ENCODE measurements at places on chromosomes 4 and X.
A peak's percentile ranks its signal among the peaks of the same experiment; 100 is the strongest.

GRCh38 chr4:171067422-171067821 lies 745.8 kb upstream of the GALNTL6 start:
- DNase-seq: no peak

DNA sequence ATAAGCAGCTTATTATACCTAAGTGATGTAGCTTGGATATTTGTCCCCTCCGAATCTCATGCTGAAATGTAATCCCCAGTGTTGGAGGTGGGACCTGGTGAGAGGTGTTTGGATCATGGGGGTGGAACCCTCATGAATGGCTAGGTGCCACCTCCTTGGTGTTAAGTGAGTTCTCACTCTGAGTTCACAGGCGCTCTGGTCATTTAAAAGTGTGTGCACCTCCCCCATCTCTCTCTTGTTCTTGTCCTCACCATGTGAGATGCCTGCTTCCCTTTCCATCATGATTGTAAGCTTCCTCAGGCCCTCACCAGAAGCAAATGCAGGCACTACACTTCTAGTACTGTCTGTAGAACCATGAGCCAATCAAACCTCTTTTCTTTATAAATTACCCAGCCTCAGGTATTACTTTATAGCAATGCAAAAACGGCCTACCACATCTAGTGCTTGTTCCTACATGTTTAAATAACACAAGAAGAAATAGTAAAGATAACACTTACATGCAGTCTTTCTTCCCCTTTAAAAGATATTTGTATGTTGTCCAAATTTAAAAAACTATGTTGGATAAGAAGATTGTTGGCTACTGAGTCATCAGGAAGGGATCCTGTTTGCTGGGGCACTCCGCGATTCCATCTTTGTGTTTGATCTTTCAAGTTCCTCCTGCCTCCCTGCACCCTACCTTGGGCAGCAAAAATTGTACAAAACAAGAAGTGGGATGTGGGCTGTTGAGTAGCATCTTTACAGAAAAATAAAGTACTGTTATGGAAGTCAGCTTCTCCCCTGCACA lies 29.7 kb downstream of the PPP1R2C start:
- no peak for DNase-seq

DNA sequence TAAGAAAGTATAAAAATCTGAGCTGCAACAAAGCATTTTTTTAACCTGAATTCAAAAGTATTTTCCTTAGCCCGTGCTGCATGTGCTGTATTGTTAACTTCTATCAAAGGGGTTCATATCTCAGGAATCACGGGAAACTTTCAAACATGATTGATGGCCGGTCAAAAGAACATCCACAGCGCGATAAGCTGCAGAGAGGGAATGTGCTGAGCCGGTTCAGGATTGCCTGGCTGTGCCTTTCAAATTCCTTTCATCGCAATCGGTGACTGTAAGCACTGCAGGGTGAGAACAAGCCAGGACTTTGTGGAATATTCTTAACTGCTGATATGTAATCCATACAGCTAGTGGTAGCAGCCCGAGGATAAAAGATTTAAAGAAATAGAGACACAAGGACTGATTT lies 210.9 kb upstream of the NOCT start:
- no peak for DNase-seq

- no peak for DNase-seq
Measured at GRCh38 chrX:13770013-13770535, 35.5 kb downstream of the OFD1 start.

DNA sequence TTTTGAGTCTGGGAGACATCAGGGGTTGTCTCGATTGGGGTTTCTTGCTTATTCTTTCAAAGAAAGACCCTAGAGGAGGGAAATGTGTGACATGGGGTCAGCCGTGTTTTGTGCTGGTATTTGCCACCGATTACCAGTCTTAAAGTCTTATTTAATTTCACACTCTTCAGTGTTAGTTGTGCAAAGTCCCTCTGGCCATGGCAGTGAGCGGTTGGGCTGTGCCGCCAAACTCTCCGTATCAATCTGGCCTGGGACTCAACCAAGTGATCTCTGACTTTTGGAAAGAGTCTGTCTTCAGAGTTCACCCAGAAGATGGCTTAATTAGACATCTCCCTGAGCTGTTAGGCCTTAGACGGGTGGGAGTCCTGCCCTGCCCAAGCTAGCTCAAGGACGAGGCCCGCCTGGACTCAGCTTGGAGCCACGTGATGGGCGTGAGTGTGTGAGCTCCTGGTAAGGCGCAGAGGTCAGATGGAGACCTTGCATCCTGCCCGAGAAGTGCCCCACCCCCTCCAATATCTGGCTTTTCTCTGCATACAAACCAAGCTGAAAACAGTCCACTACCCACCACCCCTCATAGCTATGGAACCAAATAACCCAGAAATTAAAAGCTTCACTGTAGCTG lies 3.8 kb upstream of the PITX2 start:
- no peak for DNase-seq

- DNase-seq: peak; percentile 2
Measured at GRCh38 chrX:50100188-50100587, 100.6 kb downstream of the AKAP4 start.

DNA sequence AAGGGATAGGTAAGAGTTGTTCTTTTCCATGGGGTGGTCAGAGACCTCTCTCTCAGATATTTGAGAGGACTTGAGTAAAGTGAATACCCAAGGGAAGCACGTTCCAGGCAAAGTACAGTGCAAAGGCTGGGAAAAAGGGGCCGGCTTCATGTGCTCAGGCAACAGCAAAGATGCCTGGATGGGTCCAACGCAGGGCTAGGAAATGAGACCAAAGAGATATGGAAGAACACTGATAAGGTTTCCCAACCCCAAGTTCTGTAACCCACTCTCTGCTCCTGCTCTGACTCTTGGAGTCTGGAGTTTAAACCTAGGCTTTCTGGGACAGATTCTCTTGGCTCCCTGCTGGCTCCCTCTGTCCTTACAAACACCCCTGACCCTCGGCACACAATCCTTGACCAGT lies 36.2 kb upstream of the PROM1 start:
- no peak for DNase-seq

GRCh38 chrX:128518508-128518907 lies 466.3 kb upstream of the ACTRT1 start:
- peak; percentile 16 for DNase-seq

DNA sequence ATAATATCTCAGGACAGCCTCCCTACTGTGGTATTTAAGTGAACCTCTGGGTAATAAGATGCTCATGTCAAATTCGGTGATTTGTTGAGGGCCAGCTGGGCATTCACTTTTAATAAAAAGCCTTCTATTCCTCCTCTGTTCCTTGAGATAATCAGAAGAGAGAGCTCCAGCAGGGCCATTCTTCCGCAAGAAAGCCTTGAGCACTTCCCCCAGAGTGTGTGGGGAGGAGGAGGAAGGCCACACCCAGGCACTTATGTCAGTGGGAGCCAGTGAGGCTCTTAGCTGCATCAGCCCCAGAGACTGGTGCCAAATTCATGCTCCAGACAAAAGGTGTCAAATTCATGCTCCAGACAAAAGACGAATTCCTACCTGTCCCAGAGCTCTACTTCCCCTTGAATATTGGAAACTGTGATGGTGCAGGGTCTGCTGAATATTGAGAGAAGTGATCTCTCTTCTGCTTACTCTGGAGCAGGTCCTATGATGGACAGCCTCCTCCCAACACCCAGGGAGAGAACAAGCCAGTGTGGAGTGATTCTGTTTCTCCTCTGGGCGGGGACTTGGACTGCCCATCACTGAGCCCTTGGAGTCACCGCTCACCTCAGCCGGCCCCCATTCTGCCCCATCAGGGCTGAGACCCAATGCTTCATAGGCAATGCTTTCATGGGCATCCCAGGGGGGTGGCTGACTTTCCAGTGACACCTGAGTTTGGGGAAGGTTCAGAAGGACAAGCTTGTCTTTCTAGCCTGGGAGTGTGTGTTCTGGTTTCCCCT lies 68.1 kb downstream of the FHDC1 start:
- no peak for DNase-seq

GRCh38 chr4:112589206-112589605 lies 47.5 kb downstream of the ZGRF1 start:
- no peak for DNase-seq

GRCh38 chr4:109429545-109429944 lies 4.1 kb upstream of the SEC24B start:
- peak; percentile 73 for DNase-seq

- DNase-seq: no peak
Measured at GRCh38 chr4:159126716-159127115, 23.8 kb downstream of the RAPGEF2 start.

DNA sequence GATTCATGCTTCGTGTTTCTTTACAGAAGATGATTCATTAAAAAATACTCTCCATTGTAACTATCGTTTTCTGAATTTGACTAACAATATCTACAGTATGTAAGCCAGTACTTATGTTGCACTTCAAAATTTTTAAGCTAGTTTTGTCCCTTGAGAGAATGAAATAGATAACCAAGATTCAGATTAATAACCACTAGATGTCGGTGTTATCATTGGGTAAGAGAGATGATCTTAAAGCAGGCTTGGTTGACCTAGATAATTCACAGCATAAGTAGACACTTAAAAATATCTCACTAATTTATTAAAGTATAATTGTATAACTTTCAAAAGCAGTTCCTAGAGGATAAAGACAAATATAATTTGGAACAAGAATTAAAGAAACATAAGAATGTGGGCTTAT lies 430.9 kb downstream of the C4orf33 start:
- DNase-seq: no peak

GRCh38 chrX:47573341-47574075 lies 8.7 kb upstream of the TIMP1 start:
- no peak for DNase-seq

DNA sequence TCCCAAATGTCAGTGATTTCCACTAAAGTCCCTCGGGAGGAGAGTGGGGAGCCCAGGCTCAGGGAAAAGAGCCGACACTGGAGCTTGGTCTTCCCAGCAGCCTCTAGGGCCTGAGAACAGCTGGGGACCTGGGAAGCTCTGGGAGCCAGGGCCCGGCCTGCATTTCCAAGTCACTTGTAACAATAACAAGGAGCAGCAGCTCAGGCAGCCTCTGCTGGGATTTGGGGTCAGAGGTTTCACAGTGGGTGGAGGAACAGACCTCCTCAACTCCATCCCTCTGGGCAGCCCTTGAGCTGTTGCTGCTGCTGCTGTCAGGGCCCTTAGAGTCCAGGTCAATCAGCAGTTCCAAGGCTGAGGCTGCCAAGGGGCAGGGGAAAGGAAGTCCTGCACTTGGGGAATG lies 11.1 kb downstream of the STARD8 start:
- no peak for DNase-seq

DNA sequence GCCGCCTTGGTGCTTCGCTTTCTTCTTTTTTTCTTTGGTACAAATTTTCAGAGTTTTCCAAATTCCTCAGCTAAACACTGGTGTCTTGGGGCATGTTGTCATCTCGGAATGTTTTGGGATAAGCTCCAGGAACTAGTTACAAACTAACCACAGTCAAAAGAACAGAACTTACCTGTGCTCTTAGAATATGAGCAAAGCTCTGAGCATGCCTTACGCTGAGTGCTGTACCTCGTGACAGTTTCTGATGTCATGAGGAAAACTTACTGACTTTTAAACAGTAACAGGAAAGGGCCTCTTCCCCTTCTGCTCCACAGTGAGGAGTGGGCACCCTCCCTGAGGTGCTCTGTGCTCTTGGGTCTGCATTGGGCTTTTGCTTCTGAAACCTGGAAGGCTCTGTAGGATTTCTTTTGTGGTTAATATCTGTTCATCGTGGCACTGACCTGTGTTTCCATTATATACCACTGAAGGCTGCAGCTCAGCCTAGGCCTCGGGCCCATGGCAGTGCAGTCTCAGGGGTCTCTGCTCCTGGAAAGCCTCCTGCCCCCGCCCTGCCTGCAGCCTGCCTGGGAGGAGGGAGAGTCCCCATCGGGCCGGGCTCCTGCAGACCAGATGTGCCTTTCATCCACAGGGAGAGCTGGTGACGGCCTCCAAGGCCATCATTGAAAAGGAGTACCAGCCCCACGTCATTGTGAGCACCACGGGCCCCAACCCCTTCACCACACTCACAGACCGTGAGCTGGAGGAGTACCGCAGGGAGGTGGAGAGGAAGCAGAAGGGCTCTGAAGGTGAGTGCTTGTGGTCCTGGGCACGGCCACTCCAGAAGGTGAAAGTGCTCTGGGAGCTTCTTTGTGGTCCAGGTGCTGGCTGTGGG lies 48.7 kb downstream of the NOP14 start:
- DNase-seq: peak; percentile 37

GRCh38 chr4:75675004-75675531 lies 1.9 kb upstream of the G3BP2 start:
- no peak for DNase-seq

GRCh38 chrX:119880552-119881437 lies 9.2 kb downstream of the NDUFA1 start:
- DNase-seq: peak; percentile 58

GRCh38 chrX:150572206-150572605 lies 3.8 kb downstream of the MTM1 start:
- DNase-seq: no peak

DNA sequence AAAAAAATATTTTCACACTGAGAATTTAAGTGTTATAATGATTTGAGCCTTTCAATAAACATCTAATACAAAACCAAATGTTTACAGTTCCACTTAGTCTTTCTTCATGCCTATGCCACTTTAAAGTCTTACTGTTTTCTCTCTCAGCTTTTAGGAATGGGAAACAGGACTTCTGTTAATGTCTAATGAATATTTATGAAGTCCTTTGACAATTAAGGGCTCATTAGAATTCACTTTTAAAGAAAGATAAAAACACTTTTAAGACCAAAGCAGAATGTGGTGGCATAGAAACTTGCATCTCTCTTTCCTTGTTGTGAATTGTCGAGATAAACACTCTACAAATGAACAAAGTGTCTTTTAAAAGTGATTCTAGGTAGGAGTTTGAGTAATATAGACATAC lies 315.9 kb downstream of the BMPR1B start:
- DNase-seq: no peak

DNA sequence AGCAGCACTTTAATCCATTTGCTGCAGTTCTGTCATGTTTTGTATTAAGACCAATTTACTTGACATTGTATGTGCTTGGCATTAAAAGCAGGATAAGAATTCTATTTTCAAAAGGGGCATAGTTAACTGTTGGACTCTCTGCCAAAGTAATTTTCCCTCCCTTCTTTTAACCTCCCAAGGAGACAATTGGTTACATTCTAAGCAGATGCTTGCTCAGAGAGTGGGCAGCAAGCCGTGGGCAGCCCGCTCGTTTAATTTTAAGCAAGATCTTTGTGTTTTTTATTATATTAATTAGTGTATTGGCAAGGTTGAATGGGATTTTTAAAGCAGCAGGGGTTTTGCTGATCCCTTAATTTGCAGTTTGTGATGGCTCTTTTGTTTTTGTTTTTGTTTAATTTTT lies 37.1 kb upstream of the KLHL8 start:
- no peak for DNase-seq

DNA sequence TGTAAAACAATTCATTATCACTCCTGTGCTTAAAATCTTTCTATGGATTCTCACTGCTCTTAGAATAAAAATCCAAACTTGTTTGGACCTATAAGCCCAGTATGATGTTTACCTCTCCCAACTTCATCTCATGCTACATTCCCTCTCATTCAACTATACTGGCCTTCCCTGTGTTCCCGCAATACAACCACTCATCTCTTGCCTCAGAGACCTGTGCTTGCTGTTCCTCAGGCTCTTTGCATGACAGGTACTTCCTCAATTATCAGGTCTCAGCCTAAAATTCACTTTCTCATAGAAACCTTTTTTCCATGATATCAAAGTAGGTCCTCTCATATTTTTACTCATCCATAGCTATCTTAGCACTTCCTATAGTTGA lies 71.7 kb downstream of the ENOX2 start:
- DNase-seq: no peak
